Osteocyte (in vitro differentiated cells): ENCODE measurements at places on chromosomes 7 and 10. TPM values are rescaled to one million over a fixed set of nuclear protein-coding genes. Genes with fewer than 3 reads are reported as not detected.

Gene TUBB8
- not detected in 2 replicates for total RNA-seq

Gene ASB10
- total RNA-seq: not detected in 2 replicates

Gene ADIRF
- not detected in 2 replicates for total RNA-seq

Gene SH2B2
- 8.3 and 8.9 TPM in 2 replicates for total RNA-seq

Gene PRDX3
- total RNA-seq: 76.7 and 76.9 TPM in 2 replicates

Gene RBP4
- 0.56 and 0.63 TPM in 2 replicates for total RNA-seq

Gene PYROXD2
- 4.6 and 4.8 TPM in 2 replicates for total RNA-seq

Gene PDK4
- total RNA-seq: 0.56 and 1.1 TPM in 2 replicates

Gene MKI67
- 19.3 and 25.1 TPM in 2 replicates for total RNA-seq

Gene NOS3
- 0.73 TPM in 1 of 2 replicates, not detected in the other for total RNA-seq

Gene NSUN6
- 7.3 and 8.3 TPM in 2 replicates for total RNA-seq
